ENCODE measurements at places on chromosomes 4 and X.

- no peak for DNase-seq
These were observed 29.8 kb upstream of the TEX13C start for GRCh38 chrX:125289920-125290319.

- no peak for DNase-seq
These were observed 340.3 kb upstream of the ZCCHC13 start for GRCh38 chrX:73963682-73964081.

- DNase-seq = no peak
These were observed 130.1 kb downstream of the ADAM29 start for GRCh38 chr4:175048111-175048784.

- DNase-seq = no peak
These were observed 42.1 kb upstream of the ANKRD50 start for GRCh38 chr4:124754681-124755080.

DNA sequence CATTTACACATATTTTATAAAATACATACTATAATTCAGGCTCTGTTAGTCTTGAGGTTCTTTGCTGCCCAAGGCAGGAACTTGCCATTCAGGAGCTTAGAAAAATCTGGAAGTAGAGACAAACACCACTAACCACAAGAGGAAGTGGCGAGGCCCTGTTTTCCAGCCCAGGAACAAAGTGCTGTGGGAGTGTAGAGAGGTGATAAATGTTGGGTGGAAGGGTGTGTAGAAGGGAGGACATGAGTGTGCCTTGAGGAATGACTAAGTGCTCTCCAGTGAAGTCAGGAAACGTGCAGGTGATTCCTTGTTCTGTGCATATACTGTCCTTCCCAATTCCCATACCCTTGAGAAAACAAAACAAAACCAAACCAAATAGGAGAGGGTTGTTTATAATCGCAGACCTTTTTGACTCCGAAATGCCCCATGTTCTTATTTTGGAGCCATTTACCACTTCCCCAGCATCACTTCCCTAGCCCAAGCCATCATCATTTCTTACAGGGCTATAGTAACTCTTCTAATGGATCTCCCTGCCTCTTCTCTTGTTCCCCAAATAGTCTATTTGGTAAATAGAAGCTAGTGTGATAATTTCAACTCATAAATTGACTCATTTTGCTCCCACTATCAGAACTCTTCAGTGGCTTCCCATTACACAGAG lies 83.2 kb downstream of the GPAT3 start:
- no peak for DNase-seq

GRCh38 chrX:131010186-131010585 lies 48.0 kb upstream of the ARHGAP36 start:
- DNase-seq = no peak

GRCh38 chr4:174425669-174426068 lies 96.6 kb downstream of the HPGD start:
- no peak for DNase-seq

- no peak for DNase-seq
These were observed 102.8 kb upstream of the OR13H1 start for GRCh38 chrX:131441033-131441432.

- no peak for DNase-seq
These were observed 31.2 kb downstream of the MSX1 start for GRCh38 chr4:4890574-4891255.

- no peak for DNase-seq
These were observed 98.8 kb downstream of the NPNT start for GRCh38 chr4:105994061-105994460.

- DNase-seq = no peak
These were observed 2.0 kb downstream of the DHX15 start for GRCh38 chr4:24582235-24582832.

DNA sequence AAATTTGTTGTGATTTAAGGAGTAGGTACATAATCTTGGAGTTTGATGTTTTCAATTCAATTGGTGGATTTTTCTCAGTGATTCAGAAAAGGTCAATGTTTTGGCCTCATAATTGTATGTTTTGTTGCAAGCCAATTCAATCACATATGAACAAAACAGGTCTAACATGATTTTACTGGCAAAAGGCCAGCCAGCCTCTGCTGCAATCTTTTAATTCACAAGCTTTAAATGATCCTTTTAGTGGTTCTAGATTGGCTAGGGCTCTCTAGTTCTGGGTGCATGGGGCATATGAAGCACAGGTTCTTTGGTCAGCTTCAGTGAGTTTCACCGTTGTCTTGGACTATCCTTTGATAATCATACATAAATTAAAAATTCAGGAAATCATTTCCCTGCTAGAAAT lies 19.2 kb upstream of the SLC6A14 start:
- no peak for DNase-seq

- DNase-seq = no peak
These were observed 25.2 kb upstream of the PLAC1 start for GRCh38 chrX:134683351-134684005.

DNA sequence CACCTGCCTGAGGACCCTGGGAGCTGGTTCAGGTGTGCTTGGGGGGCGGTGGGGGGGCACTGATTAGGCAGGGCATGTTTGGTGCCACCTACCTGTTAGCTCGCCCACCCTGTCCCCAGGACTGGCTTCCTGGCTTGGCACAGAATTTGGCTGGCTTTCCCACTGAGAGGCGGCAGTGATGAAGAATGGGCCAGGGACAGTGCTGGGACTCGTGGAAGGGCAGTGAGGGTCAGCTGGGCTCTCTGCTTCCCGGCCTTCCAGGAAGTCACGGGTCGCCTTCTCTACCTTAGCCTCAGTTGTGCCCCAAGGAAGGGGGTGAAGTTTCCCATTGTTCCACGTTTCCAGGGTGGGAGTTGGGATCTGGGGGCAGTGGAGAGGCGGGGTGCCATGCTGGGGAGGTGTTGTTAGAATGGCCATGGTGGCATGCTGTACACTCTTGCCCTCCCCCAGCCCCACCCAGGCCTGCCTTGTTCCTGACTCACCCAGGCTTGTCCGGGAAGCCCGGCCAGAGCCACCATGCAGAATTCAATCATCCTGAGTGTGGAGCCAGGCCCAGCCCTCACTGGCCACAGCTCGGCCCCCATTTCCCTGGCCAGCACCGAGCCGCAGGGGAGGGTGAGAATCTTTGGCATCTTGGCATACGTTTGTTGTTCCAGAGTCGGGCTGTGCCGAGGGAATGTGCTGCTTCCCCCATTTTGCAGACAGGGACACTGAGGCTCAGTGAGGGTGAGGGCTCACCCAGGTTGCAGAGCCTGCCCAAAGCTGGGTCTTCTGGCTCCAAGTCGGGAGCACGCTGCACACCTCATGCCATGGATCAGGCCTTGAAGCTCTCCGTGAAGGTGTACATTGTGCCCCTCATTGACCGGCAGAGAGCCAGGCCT lies 21.9 kb upstream of the GPR78 start:
- DNase-seq = no peak

- no peak for DNase-seq
These were observed 503.3 kb downstream of the ANKRD50 start for GRCh38 chr4:124209211-124209610.

DNA sequence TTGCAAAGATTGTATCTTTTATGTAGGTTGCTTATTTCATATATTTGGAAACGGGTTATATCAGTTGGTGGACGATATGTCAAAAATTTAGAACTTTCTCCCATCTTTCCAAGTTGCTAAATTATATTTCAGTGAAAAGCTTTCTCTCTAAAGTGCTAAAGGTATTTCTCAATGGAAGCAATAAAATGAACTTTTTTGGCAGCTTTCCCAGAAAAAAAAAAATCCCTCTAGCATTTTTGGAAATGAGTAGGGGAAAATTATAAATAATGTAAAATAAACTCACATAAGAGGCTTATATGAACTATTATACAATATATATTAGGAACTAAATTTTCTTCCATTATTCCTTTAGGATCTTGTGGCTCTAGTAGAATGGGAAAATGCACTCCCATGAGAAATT lies 152.2 kb downstream of the GRID2 start:
- no peak for DNase-seq

GRCh38 chrX:107567370-107567769 lies 60.9 kb upstream of the PRPS1 start:
- DNase-seq = no peak

DNA sequence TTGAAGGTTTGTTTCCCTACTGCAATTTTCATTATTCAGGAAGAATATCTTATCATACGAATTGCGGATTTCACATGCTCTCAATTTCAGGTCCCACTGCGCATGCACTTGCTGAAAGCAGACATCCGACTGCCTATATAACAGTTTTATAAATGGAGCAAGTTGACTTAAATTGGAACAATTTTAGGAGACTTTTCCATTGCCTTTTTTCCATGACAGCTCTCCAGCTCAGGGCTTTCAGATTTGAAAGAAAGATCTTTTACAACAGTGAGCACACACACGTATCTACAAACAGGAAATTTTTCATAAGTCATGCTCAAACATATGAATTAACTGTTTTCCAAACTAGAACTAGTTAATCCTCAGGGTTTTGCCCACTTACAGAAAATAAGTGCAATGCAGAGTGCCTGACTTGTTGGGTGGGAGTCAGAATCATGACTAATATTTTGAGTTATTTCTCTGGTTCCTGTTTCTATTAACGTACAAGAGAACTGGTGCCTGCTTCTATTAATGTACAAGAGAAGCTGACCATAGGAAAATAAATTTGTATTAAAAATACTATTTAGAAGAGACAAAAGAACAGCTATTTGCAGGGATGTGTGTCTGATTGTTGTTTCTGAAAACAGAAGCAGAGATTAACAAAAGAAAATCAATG lies 137.9 kb downstream of the GPC3 start:
- DNase-seq = no peak

DNA sequence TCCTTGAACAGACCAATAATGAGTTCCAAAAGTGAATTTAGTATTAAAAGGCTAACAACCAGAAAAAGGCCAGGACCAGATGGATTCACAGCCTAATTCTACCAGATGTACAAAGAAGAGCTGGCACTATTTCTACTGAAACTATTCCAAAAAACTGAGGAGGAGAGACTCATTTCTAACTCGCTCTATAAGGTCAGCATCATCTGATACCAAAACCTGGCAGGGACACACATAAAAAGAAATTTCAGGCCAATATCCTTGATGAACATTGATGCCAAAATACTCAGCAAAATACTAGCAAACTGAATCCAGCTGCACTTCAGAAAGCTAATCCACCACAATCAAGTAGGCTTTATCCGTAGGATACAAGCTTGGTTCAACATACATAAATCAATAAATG lies 35.8 kb upstream of the USP46 start:
- DNase-seq = no peak

GRCh38 chrX:12788645-12789044 lies 2.6 kb upstream of the PRPS2 start:
- DNase-seq = no peak

DNA sequence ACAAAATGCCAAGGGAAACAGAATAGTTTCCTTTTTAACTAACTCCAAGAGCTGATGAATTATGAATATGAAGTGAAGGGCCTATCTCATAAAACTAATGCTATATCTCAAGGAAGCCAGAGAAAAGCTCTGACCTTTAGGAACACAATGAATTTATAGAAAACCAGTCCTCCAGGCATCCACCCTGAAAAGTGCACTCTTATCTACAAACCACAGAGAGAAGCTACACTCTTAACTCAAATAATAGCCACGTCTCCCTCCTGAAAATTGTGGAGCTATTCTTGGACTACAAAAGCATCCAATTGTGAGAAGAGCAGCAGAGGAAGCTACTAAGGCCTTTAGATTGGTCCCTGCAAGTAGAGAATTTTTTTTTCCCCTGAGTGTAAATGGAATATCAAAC lies 253.9 kb downstream of the IL15 start:
- DNase-seq = no peak

DNA sequence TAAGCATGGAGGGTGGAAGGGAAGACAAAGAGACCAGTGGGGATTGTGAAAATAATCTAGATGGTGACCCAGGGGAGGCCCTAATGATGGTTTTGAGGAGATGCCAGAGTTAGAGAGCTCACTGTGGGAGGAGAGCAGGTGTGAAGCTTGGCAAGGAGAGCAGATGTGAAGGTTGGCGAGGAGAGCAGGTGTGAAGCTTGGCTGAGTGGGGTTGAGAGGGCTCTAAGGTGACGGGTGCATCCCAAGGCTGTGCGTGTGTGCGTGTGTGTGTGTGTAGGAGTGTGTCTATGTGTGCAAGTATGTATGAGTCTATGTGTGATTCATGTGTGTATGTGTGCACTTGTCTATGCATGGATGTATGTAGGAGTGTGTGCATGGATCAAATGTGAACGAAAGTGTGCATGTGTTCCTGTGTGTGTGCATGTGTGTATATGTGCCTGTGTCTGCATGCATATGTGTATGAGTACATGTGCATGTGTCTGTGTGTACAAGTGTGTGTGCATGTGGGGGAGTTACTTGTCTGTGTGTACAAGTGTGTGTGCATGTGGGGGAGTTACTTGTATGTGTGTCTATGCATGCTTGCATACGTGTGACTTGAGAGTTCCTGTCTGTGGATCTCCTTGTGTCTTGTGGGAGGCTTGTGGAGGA lies 72.0 kb downstream of the EVC start:
- no peak for DNase-seq

- no peak for DNase-seq
These were observed 157.3 kb downstream of the RRAGB start for GRCh38 chrX:55874807-55875206.

DNA sequence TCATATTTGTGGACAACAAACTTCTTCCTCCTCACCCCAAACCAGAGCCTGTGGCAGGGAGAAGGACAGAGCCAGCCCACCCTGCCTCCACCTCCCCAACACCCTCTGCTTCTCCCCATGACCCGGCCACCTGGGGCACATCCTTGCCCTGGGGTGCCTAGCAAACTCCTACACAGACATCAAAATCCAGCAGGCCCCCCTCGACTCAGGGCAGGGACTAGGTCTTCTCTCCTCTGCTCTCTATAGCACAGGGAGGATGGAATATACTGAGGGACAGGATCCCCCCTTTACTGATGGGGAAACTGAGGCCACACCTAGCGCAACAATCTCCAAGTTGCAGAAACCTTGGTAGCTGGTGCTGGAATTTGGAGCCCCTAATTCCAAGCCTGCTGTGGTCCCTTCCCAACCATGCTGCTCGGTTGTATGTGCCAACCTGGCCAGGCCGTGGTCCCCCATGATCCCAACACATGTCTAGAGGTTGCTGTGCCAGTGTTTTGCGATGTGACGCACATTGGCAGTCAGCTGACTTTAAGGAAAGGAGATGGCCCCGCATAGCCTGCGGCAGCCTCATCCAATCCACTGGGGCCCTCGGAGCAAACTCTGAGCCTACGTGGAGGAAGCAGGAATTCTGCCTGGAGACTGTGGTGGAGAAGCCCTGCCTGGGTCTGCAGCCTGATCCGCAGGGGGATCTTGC lies 53.9 kb upstream of the ADRA2C start:
- DNase-seq = no peak

All from GM10248 (cell line).